ENCODE measurements at places on chromosomes 1 and 21.

DNA sequence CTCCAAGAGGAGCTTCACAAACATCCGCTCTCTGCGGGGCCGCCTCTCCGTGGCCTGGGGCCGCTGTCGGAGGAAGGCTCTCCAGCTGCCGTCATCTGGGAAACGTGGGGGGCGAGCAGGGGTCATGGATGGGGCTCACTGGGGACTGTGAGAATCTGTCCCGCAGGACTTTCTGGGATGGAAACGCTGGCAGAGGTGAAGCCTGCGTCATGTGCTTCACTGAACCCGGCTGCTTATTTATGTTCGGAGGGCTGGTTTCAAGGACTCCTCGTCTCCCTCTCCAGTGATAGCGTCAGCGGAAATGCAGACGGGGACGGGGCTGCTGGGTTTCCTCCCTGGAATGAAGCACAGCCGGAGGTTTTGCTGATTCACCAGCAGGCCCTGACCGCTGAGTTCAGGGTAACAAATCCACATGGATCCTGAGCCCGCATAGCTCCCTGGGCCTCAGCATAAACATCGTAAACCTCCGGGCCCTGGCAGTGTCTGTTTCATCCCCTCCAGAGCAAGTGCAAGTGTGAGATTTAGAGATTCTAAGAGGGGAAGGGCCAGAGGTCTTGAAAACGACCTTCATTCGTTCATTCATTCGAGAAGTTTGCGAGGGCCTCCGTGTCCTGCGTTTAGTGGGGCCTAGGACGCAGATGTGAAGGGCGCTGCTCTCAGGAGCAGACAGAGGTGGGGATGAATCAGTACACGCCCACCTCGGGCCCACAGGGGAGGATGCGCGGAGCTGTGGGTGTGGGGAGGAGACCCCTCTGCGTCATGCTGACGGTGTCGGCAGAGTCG, 7.0 kb upstream of the POFUT2 start:
- no peak for DNase-seq

GRCh38 chr1:165632152-165632469, 1.1 kb downstream of the MGST3 start:
- no peak for DNase-seq

- DNase-seq, result no peak
Observed at GRCh38 chr1:220274251-220274855, 2.1 kb upstream of the RAB3GAP2 start.

DNA sequence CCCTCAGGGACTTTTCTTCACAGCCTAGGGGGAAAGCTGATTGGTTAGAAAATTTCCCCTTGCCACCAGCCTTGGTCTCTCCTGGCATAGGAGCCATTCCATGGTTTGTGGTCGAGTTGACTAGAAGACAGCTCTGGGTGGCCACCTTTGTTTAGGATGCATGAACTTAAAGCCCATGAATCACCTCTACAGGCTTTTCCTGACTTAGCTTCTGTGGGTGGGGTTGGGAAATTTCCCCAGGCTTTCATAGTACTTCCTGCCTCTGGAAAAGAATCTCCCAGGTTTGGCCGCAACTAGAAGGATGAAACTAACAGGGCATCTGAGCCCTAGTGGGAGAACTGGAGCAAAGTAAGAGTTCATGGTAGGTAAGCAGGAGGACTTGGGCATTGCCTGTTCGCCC, 72.6 kb downstream of the SNRPE start:
- DNase-seq, result no peak

- no peak for DNase-seq
Observed at GRCh38 chr21:21085206-21085605, 87.0 kb downstream of the NCAM2 start.

DNA sequence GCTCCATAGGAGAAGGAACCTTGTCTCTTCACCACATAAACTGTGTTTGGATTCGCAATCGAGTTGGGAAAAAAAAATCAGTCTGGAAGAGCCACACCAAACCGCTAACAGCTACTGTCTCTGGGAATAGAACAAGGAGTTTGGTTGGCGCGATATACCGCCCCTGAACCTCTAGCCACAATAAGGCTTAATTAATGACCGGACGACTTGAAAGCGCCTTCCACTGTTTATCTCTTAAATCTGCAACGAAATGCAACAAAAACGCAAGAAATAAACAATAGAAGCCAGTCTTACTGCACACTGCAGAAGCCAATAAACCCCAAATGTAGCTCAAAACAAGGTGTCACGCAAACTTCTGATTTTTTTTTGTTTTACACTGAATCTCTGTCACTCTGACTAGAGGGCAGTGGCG, 10.9 kb downstream of the BTBD19 start:
- DNase-seq, result peak; percentile 67

- no peak for DNase-seq
Observed at GRCh38 chr1:46802901-46803574, 4.2 kb downstream of the CYP4B1 start.

DNA sequence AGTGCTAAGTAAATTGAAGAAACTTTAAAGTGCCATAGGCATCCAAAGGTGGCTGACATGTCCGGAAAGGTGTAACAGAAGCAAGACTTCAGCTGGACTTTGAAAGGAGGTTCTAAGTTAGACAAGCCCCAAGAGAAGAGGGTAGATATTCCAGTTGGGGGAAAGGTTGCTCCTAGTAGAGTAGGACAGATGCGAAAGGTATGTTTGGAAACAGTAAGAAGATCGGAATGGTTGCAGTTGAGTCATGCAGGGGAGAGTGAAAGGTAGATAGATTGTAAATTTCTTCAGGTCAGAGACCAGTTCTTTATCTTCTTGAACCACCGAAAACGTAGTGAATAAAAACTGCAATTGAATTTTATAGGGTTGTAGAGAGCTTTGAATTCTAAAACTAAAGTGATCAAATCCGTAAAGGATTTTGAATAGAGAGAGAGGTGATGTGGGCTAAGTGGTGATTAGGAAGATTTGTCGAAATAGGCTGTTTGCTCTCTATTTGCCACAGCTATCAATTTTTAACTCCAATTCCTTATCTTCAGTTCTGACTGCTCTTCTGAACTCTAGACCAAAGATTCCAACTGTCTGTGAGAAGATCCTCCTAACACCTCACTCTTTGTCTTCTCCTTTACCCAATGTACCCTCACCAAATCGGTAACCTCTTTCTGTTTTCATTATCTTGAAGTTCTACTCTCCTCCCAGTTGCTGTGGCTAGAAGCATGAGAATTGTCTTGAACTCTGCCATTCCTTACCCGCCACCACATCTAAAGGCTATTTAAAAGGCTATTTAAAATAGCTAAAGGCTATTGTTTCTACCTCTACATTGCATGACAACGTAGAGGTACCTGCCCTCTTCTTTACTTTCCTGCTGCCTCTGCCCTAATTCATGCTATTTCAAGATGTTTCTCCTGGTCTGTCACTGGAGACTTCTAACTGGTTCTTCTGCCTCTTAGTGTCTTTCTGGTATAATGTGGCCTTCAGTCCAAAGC, 16.7 kb downstream of the MACF1 start:
- DNase-seq, result no peak
